ENCODE measurements at places on chromosomes 12 and 14.

- DNase-seq: peak; percentile 48
Observed at GRCh38 chr12:65156366-65156841, 13.0 kb upstream of the LEMD3 start.

DNA sequence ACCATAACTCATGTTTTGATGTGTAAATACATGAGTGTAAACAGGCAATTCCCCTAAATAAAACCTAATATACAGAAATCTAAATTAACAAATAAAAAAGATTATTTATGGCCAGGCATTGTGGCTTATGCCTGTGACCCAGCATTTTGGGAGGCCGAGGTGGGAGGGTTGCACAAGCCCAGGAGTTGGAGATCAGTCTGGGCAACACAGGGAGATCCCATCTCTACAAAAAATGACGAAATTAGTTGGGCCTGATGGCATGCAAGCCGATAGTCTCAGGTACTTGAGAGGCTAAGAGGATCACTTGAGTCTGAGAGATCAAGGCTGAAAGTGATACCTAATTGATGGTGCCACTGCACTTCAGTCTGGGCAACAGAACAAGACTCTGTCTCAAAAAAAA lies 48.7 kb downstream of the BCAT1 start:
- no peak for DNase-seq

DNA sequence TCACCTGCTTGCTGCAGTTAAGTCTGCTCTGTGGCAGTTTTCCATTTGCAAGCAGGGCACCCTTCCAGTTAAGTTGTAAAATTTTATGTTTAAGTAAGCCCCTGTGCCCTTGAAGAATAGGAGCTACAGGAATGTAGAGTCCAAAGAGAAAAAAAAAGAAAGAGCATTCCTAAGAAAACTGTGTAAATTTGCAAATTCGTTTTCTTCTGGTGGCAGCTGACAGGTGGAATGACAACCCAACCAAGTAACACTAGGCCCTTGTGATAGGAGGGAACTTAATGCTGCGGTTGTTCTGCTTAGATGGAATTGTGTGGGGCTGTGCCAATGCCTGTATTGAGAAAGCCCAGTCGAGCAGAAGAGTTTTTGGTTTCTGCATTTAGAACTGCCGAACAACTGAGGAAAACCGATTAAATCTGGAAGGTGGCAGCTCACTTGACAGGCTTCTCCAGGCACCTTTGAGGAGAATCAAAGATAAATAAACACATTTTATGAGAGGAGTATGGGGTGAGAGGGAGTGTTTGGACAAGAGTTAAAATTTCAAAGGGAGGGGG lies 280.0 kb downstream of the RAD51B start:
- DNase-seq: no peak

DNA sequence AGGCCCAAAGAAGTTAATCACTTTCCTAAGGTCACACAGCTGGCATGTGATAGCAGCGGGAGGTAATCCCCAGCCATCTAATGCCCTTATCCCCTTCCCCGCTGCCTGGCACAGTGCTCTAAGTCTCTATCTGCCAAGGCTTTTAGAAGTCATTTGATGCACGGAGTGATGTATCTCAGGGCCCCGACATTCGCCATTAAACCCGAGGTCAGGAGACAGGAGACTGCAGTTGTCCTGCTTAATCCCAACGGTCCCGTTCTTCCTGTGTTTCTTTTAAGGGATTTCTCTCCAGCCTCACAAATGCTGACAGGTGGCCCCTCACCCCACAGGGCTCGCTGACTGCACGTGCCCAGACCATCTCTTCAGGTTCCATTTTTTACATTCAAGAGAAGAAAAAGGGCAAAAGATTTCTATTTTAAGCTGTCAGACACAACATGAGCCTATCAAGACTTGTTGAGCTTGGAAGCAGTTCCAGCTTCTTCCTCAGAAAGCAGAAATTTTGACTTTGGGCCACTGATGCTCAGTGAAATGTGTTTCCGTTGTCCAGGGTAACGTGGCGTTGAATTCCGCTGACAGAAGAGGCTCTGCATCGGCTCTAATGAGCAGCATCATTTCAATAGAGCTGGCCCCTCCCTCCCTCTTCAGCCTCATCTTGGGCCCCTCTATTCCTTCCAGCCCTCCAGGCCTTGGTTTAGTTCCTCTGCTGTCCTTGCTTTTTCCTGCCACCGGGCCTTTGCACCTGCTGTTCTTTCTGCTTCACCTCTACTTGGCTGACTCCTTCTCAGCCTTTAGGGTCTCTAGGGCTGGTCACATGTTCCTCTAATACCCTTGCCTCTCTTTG lies 171.5 kb downstream of the CHST11 start:
- DNase-seq: no peak

GRCh38 chr12:77878901-77879300 lies 48.2 kb downstream of the NAV3 start:
- no peak for DNase-seq

GRCh38 chr14:90651271-90651804 lies 164.9 kb downstream of the TTC7B start:
- no peak for DNase-seq

- no peak for DNase-seq
Observed at GRCh38 chr14:36829547-36829946, 167.9 kb downstream of the PAX9 start.

- no peak for DNase-seq
Observed at GRCh38 chr12:91215940-91216454, 33.4 kb upstream of the DCN start.

GRCh38 chr12:30457621-30458289 lies 237.9 kb downstream of the IPO8 start:
- no peak for DNase-seq

DNA sequence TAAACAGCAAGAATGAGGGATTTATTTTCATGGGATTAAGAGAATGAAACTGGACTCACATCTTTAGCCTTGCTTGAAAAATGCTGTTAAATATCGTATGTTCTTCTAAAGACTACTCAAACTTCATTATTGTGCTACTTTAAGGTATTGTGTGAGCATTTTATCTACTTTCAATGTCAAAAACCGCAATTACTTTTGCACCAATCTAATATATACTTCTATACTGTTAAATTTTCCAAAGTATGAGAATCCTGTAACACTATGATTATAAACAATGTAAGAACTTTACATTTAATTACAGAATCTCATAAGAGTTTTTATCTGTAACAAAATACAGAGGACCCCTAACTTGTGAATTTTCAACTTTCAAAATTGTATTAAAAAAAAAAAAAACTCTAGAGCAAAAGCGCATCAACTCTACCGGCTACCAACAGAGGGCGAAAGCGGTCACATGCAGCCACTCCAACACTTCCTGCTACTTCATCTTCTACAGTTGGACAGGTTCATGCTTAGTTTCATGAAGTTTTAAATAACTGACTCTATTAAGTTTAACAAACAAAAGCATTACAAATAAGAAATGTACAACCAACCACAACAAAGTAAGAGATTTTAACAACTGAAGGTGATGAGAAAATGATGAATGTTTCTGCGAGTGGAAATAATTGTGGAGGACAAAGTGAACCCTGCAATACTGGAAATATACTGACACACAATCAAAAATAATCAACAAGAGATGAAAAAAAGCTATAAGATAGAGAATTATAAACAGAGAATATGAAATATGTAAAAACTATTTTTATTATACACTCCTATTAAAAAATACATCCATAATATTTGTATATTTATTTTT lies 210.9 kb downstream of the MED13L start:
- no peak for DNase-seq

GRCh38 chr14:87998482-87998881 lies 5.5 kb upstream of the GALC start:
- DNase-seq: no peak

DNA sequence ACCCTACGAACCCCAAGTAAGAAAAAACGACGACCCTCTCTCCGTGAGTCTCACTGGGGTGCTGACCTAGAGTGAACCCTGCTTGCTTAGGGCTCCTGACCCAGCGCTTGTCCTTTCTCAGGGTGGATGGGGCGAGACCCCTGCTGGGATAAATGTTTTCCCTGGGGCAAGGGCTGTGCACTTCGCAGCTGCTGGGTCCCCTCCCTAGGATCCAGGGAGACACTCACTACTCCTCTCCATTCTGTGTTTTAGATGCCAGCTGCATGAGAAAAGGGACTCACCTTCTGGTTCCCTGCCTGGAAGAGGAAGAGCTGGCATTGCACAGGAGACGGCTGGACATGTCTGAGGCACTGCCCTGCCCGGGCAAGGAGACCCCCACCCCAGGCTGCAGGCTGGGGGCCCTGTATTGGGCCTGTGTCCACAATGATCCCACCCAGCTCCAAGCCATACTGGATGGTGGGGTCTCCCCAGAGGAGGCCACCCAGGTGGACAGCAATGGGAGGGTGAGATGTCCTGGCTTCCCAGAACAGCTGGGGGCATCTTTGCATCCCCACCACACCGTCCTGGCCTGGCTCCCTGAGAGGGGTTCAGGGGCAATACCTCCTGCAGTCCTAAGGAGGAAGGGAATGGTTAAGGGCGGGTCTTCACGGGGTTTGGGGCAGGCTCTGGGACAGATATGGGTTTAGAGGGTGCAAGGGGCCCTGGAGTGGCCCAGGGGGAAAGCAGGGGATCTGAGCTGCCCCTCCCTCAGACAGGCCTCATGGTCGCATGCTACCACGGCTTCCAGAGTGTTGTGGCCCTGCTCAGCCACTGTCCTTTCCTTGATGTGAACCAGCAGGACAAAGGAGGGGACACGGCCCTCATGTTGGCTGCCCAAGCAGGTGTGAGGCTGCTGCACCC lies 663 bp downstream of the ANKRD33 start:
- no peak for DNase-seq

DNA sequence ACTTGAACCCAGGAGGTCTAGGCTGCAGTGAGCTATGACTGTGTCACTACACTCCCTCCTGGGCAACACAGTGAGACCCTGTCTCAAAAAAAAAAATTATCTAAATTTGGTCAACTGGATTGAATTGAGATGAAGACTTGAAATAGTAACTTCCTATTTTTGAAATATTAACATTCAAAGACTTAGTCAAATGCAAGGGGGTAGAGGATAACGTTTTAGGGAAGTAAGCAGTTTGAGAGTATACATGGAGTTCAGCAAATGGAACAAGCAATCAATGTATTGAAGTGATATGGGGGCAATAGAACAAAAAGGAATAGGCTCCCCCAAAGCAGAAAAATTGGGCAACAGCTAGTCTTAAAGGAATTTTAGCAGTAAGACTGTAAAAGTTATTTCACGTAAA lies 4.6 kb upstream of the MFAP5 start:
- no peak for DNase-seq

- no peak for DNase-seq
Observed at GRCh38 chr12:75289753-75290152, 40.4 kb downstream of the CAPS2 start.

- no peak for DNase-seq
Observed at GRCh38 chr12:106142591-106143261, 4.0 kb upstream of the NUAK1 start.

DNA sequence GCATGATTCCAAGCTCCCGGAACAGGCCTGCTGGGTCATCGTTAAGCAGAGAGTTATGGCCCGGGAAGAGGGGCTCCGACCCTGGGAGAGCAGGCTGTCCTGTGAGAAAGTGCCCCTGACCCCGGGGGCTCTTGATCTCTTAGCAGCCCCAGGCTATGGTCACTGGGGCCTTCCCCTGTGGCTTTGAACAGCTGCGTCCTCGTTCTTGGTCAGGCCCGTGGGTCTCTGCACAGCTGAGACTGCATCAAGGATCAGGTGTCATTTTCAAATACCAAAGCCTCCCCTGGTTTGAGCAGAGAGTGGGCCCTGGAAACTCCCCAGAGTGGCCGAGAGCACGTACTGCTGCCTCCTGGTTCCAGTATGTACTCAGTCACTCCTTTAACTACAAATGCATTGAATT lies 114.8 kb downstream of the ESRRB start:
- DNase-seq: no peak

GRCh38 chr14:80427101-80427500 lies 215.8 kb upstream of the DIO2 start:
- no peak for DNase-seq

GRCh38 chr12:130847112-130847511 lies 8.1 kb upstream of the STX2 start:
- no peak for DNase-seq

GRCh38 chr12:14828892-14829291 lies 14.4 kb downstream of the ART4 start:
- no peak for DNase-seq

- DNase-seq: no peak
Observed at GRCh38 chr12:24230061-24230701, 280.7 kb upstream of the SOX5 start.

DNA sequence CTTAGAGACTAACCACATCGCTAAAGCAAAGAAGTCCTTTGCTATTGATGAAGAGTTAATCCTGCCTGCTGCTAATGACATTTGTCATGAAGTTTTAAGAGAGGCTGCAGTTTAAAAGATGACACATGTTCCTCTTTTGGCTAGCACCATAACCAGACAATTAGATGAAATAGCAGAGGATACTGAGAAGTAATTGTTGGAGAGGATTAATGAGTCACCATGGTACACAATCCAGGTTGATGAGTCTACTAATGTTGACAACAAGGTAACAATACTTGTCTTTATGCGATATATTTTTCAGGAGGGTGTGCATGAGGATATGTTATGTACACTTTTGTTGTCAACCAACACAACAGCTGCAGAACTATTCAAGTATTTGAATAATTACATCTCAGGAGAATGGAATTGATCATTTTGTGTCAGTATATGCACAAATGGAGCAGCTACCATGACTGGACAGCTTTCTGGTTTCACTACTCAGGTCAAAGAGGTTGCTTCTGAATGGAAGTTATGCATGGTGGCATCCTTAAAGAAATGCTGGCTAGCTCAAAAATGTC lies 56.7 kb downstream of the LRRIQ1 start:
- no peak for DNase-seq

- no peak for DNase-seq
Observed at GRCh38 chr12:40015345-40015744, 90.5 kb downstream of the SLC2A13 start.

DNA sequence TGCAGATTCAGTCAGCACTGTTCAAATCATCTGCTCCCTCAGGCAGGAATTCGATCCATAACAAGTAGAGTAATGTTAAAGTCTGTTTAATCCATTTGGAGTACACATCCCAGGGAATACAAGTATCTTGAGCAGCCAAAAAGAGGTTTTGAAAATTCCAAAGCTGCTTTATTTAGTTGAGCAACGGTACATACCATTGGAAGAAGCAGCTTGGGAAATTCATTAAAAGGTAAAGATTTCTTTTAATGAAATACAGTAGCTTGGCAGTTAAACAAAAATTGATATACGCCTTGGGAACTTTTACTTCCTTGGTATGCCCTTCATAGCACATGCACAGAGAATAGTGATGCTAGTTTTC lies 153.8 kb downstream of the LRIG3 start:
- DNase-seq: no peak

DNA sequence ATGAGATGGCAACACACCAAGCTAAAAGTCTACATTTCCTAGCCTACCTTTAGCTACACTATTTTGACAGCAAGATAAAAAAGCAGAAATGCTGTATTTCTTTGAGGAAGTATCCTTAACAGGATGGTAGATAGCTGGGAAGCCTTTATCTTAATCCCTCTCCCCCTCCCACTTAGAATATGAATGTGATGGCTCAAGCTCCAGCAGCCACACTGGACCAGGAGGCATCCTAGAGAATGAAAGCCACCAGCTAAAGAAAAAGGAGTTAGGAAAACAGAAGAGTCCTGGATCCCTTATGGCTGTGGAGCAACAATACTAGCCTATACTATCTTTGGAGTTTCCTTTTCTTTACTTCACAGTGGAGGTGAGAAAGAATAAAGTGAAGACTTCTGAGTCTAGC lies 15.1 kb downstream of the NAP1L1 start:
- no peak for DNase-seq

GRCh38 chr14:57508756-57509155 lies 15.1 kb upstream of the CCDC198 start:
- DNase-seq: no peak
